ENCODE measurements at places on chromosomes 2 and 18. TPM values are rescaled to one million over a fixed set of nuclear protein-coding genes. Genes with fewer than 3 reads are reported as not detected.

- no peak for DNase-seq
Observed at GRCh38 chr2:150483532-150483931, 3.9 kb downstream of the RND3 start.

GRCh38 chr2:176138526-176138922, 9.0 kb downstream of the HOXD8 start:
- no peak for DNase-seq

GRCh38 chr18:66734451-66734850, 130.6 kb upstream of the CDH19 start:
- peak; percentile 43 for DNase-seq

DNA sequence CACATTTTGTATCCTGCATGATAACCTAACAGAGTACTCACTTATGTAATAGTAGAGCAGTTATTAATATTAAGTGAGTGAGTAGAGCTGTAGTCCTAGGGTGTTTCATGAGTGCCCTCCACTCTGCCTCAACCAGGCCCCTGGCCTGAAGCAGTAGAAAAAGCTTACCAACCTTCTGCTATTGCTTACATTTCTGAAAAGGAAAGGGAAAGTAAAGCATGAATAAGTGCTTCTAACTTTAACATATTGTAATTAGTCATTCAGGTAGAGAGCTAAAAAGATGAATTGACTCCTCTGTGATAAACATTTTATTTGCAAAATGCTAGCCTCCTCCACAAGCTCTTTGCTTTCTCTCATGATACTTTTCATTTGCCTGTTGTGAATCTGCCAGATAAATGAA, 94.7 kb upstream of the RPE start:
- no peak for DNase-seq

Gene POTEI
- total RNA-seq, result not detected

DNA sequence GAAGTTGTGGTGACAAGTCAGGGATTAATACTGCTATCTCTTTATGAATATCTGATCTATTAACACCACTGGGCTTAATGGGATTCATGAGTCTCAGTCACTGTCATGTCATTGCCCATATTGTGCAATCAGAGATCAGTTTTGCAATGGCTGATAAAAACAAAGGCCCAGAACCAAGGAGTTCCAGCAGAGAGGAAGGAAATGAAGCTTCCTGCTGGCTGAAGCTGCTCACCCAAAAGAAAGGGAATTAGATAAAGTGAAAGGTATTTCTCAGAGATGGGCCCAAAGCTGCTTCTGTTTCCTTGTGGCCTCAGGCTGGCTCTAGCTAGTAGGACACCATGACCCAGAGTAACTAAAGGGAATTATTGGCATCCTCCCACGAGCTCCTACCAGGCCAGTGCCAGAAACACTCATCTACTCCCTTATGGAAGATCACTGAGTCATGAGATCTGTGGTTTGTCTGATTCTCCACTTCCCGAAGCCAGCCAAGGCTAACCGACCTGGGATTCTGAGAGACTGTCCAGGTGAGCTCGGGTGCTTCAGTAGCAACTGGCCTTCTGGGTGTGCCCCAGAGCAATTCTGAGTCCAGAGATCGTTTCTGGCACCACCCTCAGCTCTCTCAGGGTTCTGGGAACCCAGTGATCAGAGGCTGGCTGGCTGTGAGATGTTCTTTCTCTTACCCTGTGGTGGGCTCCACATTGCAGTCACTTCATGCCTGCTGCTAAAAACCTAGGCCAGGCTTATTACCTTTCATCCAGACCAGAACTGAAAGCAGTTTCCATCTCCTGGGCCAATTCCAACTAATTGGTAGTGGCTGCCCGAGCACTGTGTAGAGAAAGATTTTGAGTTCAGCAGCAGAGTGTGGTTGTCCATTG, 129.5 kb upstream of the PELI1 start:
- peak; percentile 96 for DNase-seq

DNA sequence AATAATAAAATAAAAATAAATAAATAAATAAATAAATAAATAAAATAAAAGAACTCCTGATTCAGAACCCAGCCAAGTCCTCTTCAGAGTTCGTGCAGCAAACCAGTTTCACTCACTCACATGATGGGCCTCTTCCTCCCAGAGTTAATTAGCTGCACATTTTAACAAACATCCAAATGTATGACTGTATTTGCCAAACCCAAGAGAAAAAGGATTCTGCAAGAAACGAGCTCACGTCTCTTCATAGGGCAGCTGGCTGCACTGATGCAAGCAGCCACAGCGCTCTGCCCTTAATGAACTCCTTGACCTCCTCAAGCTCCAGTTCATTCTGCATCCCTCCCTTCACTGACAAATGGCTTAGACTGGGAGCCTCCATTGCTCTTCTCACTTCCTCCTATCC, 55.1 kb downstream of the MREG start:
- DNase-seq, result no peak

DNA sequence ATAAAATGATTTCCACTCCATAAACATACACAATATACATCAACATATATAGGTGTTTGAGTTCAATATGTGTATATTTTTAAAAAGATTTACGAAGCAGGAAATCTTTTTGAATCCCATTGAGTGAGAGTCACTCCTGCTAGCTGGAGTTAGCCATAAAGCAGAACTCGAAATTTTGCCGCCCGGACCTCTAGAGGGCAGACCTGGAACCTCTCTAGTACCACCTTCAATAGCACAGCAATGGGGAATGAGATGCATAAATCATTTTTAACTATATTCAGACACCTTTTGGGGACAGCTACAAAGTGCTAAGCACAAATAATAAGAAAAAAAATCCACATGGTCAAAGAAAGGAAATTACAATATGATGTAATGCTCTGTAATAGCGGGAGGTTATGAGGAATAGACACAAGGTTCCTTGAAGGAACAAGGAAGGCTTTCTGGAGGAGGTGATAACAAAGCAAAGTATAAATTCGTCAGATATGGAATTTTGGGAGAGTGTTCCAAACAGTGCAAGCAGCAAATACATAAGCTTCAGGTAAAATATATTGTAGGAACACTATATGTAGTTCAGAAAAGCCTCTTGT, 533.4 kb downstream of the ERBB4 start:
- peak; percentile 20 for DNase-seq

Gene GRP
- total RNA-seq, result not detected

Gene IWS1
- total RNA-seq, result 53.1 TPM

- no peak for DNase-seq
Observed at GRCh38 chr2:127105656-127106456, 1.1 kb downstream of the BIN1 start.

- DNase-seq, result no peak
Observed at GRCh38 chr2:241986836-241987641, 117.5 kb downstream of the RTP5 start.

DNA sequence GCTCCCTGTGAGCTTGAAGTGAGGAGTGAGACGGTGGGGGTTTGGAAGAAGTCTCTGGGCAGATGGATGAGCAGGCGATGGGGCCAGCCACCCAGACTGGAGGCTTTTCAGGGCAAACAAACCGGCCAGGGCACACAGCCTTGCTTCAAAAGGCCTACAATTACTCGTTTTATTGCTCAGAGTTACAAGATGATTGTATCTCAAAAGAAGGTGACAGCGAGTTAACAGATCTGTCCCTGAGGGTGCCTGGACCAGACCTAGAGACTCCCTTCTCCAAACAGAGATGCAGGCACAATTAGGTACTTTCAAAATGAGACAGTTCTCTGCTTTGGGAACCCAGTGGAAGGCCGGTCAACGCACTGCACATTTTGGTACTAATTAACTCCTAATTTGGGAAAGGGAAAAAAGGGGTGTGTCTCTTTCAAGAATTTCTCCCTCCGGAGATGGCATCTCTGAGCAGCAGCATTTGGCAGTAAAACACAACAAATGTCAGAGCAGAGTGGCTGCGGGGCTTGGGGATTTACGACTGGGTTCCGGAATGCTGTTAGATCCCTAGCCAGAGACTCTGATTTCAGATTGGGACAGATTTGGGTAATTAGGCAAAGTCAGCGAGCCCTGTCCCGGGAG, 226.7 kb downstream of the TTC32 start:
- no peak for DNase-seq

GRCh38 chr2:31828891-31829290, 181.9 kb downstream of the MEMO1 start:
- DNase-seq, result peak; percentile 82

DNA sequence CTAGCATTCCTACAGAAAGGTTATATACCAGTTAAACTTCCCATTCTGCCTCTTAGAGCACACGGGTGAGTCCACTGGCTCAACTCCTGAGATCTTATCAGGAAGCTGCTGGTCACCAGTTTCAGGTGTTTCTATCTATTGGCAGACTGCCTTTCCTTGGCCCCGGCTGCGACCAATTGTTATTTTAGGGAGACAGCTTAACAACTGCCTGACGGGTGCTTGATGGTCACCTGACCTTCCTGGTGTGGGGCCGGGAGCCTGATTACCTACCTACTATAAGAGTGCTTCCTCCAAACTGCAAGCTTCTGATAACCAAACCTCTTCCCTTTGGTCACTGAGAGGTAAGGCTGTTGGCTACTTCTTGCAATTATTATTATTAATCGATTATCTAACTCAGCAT, 122.1 kb upstream of the XIRP2 start:
- DNase-seq, result no peak

GRCh38 chr2:12223732-12224131, 477.3 kb downstream of the LPIN1 start:
- DNase-seq, result no peak

DNA sequence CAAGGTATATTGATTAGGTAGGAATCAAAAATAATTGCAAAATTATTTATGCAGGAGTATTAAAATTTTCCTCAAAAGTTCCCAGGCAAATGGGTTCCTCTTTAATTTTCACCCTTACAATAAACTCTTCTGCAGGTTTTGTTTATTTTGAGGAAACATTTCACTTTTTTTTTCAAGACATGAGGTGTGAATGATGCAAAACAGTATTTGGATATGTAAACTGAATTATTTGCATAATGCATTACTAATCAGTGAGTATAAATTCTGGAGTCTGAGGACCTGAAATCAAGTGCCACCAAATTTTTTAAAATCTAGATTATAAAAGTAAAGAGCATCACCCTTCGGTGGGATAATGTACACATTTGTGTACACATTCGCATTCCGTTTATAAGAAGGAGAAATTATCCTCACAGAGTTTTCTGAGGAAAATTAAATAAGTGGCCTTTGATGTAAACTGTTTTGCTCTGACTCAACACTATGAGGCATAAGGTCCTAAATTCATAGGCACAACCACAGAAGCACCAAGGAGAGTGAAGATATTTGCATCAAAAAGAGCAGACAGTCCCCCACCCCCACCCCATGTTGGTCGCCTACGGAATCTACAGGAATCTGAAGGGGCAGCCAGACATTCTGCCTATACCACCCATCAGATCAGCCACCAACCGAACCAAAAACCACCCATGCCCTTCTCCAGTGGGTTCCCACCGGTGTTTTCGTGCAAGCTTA, 33.1 kb downstream of the BCL11A start:
- DNase-seq, result no peak

Gene PTH2R
- total RNA-seq, result not detected

GRCh38 chr2:96977631-96978195, 8.7 kb downstream of the FAM178B start:
- peak; percentile 82 for DNase-seq

Gene REG3G
- total RNA-seq, result not detected

Gene IL1RL1
- not detected for total RNA-seq

- peak; percentile 39 for DNase-seq
Observed at GRCh38 chr2:73260338-73260984, 23.8 kb downstream of the FBXO41 start.

Gene L3MBTL4
- total RNA-seq, result not detected

GRCh38 chr2:211812587-211812986, 726.0 kb downstream of the ERBB4 start:
- DNase-seq, result no peak

All from mammary epithelial cell (primary cell).